ENCODE measurements at places on chromosomes 2 and 18. TPM values are rescaled to one million over a fixed set of nuclear protein-coding genes. Genes with fewer than 3 reads are reported as not detected.

Gene TXNDC2
- total RNA-seq, result not detected

Gene LYG2
- 1.7 TPM for total RNA-seq

Gene REEP1
- total RNA-seq, result 0.62 TPM

Gene IL1F10
- total RNA-seq, result not detected

Gene AKAIN1
- not detected for total RNA-seq

Gene RBM44
- total RNA-seq, result 0.44 TPM

Gene PDCD1
- not detected for total RNA-seq

Gene COL4A3
- total RNA-seq, result not detected

Gene RFX8
- 5.0 TPM for total RNA-seq

Gene KCNJ13
- not detected for total RNA-seq

Gene IMPACT
- 35.4 TPM for total RNA-seq

Gene ACKR3
- total RNA-seq, result 24.8 TPM

Gene KANSL1L
- total RNA-seq, result 13.0 TPM

Gene RAD51AP2
- total RNA-seq, result 0.44 TPM

Gene RBFA
- 25.6 TPM for total RNA-seq

Gene ALK
- 0.05 TPM for total RNA-seq

Gene SLC16A14
- total RNA-seq, result 0.18 TPM

Gene UGT1A8
- total RNA-seq, result not detected
